Occipital lobe (tissue), 3 donors: ENCODE measurements at places on chromosomes 1 and 21. TPM values are rescaled to one million over a fixed set of nuclear protein-coding genes. Genes with fewer than 3 reads are reported as not detected.
A peak's percentile ranks its signal among the peaks of the same experiment; 100 is the strongest.

GRCh38 chr1:199020904-199021303, 382.1 kb downstream of the PTPRC start:
- no peak for DNase-seq

DNA sequence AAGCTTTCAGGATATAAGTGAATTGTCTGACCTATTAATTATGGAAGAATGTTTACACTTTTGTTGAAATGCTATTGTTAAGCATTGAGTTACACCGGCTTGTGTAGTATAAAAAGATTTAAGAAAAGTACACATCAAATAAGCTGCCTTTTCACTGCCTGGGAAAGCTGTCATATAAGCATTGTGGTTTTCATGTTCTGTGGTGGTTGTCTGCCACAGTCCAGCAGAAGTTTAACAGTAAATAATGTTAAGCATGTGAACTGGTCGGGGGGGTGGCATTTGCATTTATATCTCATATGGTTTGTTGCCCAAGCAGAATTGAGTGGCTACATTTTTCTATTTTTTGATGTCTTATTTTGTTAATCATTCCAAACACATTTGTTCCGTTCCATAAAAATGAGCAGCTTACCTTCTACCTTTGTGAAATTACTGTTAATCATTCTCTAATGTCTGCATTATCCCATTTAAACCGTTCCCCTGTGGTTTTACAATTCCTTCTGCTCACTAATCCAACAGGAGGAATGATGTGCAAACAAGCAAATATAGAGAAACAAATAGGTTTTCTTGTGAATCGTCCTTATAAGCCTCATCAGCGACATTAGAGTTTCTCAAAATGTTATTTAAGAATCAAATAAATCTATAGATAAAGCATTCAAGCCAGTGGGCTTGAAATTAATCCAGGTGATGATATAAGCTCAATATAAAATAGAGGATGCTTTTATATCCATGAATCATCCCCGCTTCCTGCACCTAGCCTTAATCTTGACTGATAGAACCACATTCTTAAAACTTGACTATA, 160.8 kb upstream of the SAMSN1 start:
- no peak for DNase-seq

DNA sequence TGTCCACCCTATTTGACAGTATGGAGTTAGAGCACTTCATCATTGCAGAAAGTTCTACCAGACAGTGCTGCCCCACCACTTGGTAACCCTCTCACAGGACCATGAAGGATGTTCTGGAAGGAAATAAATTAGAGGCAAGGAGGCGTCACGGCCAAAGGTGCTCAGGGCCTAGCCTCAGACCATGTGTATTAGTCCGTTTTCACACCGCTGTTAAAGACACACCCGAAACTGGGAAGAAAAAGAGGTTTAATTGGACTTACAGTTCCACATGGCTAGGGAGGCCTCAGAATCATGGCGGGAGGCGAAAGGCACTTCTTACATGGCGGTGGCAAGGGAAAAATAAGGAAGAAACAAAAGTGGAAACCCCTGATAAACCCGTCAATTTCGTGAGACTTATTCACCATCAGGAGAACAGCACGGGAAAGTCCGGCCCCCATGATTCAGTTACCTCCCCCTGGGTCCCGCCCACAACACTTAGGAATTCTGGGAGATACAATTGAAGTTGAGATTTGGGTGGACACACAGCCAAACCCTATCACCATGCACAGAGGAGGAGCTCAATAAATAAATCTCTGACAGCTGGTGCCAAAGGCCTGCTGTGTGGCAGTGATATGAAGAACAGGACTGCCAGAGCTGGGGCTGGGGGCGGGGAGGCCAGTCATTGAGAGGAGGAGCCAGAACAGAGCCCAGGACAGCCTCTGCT, 75.8 kb downstream of the FHAD1 start:
- DNase-seq, result no peak

DNA sequence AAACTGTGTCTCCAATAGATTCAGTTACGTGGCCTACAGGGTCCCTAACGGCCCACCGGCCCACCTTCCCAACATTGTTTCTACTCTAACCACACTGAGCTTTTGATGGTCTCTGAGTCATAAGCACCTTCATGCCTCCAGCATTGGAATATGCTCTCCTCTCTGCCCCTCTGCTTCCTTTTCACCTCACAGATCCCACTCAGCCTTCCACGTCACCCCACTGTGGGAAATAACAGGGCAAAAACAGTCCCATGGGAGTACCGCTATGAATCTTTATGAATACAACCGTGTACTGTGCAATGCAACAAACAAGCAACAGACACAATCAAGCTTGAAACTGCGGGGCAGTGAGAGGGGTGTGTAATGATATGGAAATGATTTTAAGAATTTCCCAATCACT, 5.3 kb upstream of the SARS1 start:
- no peak for DNase-seq

GRCh38 chr1:44819608-44820327, 11.4 kb downstream of the BTBD19 start:
- DNase-seq, result peak; percentile 66

DNA sequence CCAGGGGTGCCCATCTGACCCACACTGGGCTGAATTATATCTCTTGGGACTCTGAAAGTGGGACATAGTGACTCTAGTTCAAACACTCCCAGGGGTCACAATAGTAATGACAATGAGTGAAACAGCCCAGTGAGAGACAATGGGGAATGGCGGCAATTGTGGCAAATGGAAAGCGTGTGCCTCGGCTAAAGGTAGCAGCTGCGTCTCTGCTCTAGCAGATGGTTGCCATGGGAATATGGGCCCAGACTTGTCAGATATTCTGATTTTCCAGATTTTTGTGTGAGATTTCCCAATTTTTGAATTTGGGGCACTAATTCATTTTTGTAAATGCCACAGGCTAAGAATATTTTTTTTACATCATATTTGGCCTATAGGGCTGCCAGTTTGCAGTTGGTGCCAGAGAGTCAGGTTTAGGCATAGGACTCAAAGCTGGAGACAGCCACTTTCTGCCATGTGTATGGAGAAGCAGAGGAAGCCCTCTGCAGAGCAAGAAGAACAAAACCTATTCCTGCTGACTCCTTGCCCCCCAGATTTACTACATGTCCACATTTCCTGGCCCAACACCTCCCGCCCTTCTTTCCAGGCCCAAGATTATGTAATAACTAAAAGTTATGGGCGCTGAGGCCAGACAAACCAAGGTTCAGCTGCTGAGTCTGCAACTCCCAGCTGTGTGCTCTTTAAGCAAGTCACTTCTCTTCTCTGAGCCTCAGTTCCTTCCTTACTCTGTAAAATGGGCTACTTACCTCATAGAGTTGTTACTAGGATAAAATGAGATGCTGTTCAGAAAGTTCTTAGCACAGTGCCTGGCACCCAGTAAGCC, 21.6 kb upstream of the PTP4A2 start:
- no peak for DNase-seq

- DNase-seq, result no peak
Observed at GRCh38 chr21:41277846-41278245, 38.8 kb upstream of the FAM3B start.

GRCh38 chr1:19645411-19646251, 1.5 kb downstream of the NBL1 start:
- no peak for DNase-seq

GRCh38 chr1:39926343-39926793, 24.7 kb upstream of the MYCL start:
- no peak for DNase-seq

DNA sequence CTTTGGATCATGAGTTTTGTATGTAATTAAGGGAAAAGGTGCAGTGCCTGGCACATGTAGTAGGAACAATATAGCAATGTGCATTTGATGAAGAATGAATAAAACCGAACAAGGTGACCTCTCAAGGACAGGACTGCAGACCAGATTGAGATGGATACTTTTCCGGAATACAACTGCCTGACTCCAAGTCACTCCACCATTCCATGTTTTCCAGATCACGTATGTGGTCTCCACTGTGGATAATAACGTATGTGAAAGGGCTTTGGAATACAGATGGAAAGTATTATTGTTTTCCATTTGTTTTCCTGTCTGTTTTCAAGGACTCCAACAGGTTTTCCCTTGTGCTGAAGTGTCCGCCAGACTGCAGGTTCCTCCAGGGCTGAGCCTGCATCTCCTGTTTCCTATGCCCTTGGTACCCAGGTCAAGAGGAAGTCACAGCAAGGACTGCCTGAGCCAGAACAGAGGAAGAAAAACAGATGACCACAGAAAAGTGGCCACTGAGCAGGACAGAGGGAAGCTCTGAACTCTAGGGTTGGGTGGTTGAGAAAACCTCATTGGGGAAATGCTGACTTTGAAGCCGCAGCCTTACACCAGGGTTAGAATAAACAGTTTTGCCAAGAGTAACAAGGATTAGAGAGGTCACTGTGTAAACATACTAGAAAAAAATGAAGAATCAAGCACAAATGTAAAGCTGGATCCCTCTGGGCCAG, 4.0 kb downstream of the CFAP45 start:
- no peak for DNase-seq

- DNase-seq, result no peak
Observed at GRCh38 chr1:182570611-182570970, 18.5 kb downstream of the RNASEL start.

Gene KCNJ9
- total RNA-seq, result 14.7 TPM

Gene MROH9
- total RNA-seq, result not detected
